Muscle of arm (tissue), 14 donors: ENCODE measurements at places on chromosomes 6 and 20. TPM values are rescaled to one million over a fixed set of nuclear protein-coding genes. Genes with fewer than 3 reads are reported as not detected.
A peak's percentile ranks its signal among the peaks of the same experiment; 100 is the strongest.

- no peak for DNase-seq
Observed at GRCh38 chr6:40411881-40412280, 175.3 kb downstream of the LRFN2 start.

GRCh38 chr6:156925718-156926607, 148.8 kb downstream of the ARID1B start:
- DNase-seq = no peak

Gene DLK2
- 1.7 TPM for polyA plus RNA-seq

GRCh38 chr6:148348335-148348734, 5.7 kb downstream of the SASH1 start:
- no peak for DNase-seq

DNA sequence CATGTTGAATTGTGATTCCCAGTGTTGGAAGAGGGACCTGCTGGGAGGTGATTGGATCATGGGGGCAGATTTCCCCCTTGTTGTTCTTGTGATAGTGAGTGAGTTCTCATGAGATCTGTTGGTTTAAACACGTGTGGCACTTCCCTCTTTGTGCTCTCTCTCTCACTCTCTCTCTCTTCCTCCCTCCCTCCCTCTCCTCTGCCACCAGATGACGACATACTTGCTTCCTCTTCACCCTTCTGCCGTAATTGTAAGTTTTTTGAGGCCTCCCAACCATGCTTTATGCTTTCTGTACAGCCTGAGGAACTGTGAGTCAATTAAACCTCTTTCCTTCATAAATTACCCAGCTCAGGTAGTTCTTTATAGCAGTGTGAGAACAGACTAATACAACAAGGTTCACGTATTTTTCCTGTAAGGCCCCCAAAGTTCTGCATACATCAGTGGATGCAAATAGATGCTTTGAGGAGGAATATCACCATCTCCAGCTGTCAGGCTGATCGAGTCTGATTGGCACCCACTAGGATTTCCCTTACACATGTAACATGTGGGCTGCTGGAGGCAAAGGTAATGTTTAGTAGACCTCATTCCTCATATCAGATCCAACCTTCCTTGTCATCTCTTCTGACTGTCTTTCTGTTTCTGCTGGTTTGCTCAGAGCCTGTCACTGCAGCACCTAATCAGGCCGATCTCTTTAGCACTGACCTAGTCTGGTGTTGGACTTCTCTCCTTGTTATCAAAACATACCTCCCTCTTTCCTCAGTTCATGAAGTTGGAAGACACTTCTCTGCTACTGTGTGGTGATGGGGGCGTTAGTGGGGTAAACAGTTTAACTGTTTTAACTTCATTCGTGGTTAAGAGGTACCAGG, 54.3 kb upstream of the BACH2 start:
- no peak for DNase-seq

GRCh38 chr20:3515379-3516170, 44.8 kb downstream of the ATRN start:
- no peak for DNase-seq

GRCh38 chr6:22765015-22765414, 195.6 kb downstream of the HDGFL1 start:
- no peak for DNase-seq

DNA sequence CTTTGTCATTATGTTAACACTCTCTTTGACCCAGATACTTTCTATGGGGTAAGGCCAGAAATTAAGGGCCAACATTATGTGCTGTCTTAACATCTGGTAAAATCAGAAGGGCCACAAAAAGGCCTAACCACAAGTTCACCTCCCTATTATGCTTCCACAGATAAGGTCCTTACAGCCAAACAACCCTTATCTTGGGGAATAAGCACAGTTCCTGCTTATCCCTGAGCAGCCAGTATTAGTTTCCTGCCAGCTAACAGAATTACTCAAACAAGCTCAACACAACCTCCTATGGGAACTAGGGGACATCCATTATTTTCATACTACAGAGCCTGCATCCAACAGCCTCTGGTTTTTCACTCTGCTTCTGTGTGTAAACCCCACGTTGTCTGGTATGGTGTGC, 724.8 kb downstream of the HACE1 start:
- no peak for DNase-seq

GRCh38 chr20:17421493-17421892, 109.7 kb downstream of the BFSP1 start:
- DNase-seq = no peak

- DNase-seq = no peak
Observed at GRCh38 chr6:79878142-79878748, 69.1 kb downstream of the ELOVL4 start.

- no peak for DNase-seq
Observed at GRCh38 chr6:44142835-44143234, 15.5 kb downstream of the TMEM63B start.

DNA sequence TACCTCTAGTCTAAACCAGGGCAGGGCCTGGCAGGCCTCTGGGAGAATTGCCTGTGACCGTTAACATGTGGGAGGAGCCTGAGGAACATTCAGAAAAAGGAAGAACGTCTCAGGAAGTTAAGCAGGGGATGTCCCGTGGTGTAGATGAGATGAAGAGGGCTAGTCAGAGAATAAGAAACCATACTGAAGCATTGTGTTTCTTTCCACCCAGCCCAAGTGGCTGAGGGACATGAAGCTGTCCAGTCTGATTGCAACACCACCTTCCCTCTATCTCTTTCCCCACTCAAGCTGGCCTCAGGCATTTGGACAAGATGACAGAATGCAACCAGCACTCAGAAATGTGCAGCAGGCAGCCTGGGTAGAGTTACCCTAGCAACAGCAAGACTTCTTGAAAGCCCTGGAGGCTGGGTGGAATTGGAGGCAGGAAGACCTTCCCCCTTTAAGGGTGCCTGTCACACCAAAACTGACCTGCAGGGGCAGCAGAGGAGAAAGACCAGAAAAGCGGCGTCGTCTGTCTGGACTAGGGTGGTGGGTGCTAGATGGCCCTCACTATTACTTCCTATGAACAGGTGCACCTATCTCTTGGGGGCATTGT, 186.1 kb downstream of the UNC5CL start:
- DNase-seq = no peak

Gene IRF4
- polyA plus RNA-seq = 0.95 TPM

GRCh38 chr6:93423542-93423941, 4.2 kb upstream of the EPHA7 start:
- DNase-seq = peak; percentile 62

- DNase-seq = no peak
Observed at GRCh38 chr20:54474046-54474445, 1.3 kb upstream of the DOK5 start.

Gene DIDO1
- polyA plus RNA-seq = 38.1 TPM

GRCh38 chr6:43895656-43896328, 125.8 kb downstream of the VEGFA start:
- peak; percentile 24 for DNase-seq

Gene NKAPL
- polyA plus RNA-seq = 1.5 TPM

Gene VSX1
- polyA plus RNA-seq = not detected

DNA sequence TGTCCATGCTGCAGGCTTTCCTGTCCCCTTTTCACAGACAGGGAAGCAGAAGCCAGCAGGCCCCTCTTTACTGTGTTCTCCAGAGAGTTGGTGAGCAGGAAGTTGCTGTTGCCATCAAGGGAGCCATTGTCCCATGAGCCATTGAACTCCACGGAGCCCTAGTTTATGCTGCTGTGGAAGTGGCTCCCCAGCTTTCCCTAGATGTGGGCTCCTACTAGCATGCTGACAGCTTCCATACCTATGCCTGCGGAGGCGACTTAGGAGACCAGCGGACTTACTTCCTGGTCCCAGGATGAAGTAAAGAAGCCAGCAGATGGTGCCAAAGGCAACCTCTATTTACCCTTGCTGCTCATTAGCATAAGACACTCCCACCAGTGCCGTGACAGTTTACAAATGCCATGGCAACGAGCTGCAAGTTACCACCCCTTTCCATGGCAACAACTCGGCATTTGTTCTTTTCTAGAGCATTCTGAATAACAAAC, 30.8 kb upstream of the FKBP1A start:
- DNase-seq = no peak

- DNase-seq = no peak
Observed at GRCh38 chr6:151616091-151616513, 122.3 kb downstream of the CCDC170 start.

GRCh38 chr6:44473393-44474189, 86.1 kb downstream of the CDC5L start:
- no peak for DNase-seq

Gene SNPH
- 4.5 TPM for polyA plus RNA-seq

- DNase-seq = peak; percentile 40
Observed at GRCh38 chr20:53221731-53222130, 249.6 kb downstream of the TSHZ2 start.

Gene KCNK16
- polyA plus RNA-seq = not detected

DNA sequence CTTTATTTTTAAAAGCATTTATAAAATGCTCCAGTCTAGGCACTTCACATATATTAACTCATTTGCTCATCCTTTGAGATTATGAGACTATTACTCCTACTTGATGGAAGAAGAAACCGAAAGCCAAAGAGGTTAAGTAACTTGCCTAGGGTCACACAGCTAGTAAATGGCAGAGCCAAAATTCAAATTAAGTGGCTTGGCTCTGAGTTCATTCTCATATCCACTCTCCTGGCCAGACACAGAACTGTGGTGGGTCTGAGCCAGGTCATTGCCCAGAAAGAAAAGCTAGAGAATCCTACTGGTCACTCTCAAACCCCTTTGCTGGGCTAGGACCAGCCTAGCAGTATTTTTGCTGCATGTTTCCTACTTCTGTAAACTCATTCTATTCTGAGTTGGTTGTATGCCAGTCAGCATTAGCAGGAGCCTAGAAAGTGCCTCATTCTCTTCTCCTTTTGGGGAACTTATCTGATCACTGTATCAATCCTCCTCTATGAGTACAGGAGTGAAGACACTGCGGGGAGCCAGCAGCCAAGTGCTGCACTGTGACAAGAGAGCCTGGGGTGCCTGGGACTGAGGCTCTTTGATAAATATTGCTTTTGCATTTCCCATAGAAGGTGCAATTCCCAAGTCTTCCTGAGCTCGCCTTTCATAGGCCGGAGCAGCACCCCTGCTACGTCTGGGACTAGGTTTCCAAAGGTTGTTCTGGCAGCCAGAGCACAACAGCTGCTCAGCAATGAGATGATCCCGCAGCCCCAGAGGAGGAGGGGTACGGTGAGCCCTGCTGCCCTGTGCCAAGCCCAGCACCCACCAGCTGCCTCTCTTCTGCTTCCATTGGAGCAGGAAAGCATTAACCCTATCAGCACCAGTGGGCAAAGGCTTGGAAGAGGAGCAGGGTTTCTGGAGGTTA, 728.3 kb downstream of the MAFB start:
- DNase-seq = peak; percentile 45

DNA sequence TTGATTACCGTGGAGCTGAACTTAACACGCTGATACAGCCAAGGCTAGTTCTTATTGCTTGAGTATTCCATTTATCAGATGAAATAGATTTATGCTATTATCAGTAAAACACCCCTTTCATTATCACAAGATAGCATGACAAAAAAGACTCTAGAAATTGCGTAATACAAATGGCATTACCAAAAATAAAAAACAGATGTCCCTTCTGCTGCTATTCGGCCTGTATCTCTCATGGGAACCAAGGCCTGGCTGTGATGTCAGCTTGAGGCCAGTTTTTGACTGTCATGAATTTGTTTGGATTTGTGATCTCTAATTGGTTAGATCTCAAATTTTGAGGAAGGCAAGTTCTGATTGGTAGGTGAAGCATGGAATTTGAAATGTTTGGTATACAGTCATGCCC, 25.2 kb downstream of the MEI4 start:
- DNase-seq = peak; percentile 14

- no peak for DNase-seq
Observed at GRCh38 chr6:33994472-33995308, 151.2 kb downstream of the GRM4 start.

Gene SH3BGRL2
- polyA plus RNA-seq = 10.6 TPM

DNA sequence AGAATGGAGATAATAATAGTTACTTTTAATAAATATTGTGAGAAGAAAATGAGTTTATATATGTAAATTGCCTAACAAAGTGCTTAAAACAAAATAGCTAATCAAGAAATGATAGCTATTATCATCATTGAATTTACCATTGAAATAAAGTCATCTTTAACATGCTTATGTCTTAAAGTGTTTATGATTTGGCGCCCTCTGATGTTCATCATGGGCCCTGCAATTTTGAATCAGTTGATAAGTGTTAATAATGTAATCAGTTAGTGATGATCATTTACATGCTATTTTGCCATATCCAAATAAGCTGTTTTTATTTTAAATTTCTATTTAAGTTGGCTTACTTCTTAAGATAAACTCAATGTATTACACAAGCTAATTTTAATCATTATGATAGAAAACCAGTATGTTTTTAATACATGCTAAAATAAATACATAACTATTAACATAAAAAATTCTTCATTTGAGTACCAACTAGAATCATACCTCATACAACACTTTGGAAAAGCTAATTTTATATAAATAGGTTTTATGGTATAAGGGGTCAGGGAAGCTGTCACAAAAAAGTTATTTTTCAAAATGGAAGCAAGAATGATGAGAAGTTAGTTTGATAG, 39.2 kb upstream of the TPD52L1 start:
- peak; percentile 46 for DNase-seq

- no peak for DNase-seq
Observed at GRCh38 chr6:31567531-31568370, 4.3 kb upstream of the LTA start.

Gene HLA-DQA1
- 1.6 TPM for polyA plus RNA-seq

DNA sequence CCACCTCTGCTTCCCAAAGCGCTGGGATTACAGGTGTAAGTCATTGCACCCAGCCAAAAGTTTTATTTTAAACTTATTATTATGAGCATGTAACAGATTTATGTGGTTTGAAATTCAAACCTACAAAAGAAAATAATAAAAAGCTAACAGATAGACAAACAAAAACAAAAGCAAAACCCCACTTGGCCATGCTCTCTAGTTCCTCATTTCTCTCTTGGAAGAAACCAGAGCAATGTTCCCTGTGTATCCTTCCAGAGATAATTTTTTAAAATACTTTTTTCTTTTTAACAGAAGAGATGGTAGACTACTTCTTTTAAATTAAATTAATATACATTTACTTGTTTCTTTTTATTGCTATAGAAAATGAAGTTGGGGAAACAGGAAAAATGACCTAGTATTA, 28.0 kb upstream of the SLC17A3 start:
- no peak for DNase-seq

GRCh38 chr20:11101243-11101642, 427.4 kb upstream of the JAG1 start:
- DNase-seq = no peak

DNA sequence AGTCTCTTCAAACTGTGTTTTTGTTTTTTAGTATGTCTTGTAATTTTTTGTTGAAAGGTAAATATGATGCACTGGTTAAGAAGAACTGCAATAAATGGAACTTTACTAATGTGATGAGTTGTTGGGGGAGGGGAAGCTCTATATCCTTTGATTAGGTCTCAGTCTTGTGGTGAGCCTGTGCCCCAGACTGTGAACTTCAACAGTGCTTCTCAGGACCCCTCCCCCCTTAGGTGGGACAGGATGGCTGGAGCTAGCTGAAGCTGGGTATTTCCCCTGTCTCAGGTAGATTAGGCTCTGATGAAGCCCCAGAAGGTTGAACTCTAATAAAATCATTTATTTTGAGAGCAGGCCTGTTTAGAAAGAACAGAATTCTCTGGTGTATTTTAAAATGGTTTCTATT, 31.4 kb upstream of the TASP1 start:
- DNase-seq = no peak
